ENCODE measurements at places on chromosomes 5 and 9.

- no peak for DNase-seq
Measured at GRCh38 chr9:122426723-122427122, 51.0 kb downstream of the OR1J1 start.

GRCh38 chr5:76134646-76135045 is 51.5 kb downstream of the SV2C start:
- no peak for DNase-seq

DNA sequence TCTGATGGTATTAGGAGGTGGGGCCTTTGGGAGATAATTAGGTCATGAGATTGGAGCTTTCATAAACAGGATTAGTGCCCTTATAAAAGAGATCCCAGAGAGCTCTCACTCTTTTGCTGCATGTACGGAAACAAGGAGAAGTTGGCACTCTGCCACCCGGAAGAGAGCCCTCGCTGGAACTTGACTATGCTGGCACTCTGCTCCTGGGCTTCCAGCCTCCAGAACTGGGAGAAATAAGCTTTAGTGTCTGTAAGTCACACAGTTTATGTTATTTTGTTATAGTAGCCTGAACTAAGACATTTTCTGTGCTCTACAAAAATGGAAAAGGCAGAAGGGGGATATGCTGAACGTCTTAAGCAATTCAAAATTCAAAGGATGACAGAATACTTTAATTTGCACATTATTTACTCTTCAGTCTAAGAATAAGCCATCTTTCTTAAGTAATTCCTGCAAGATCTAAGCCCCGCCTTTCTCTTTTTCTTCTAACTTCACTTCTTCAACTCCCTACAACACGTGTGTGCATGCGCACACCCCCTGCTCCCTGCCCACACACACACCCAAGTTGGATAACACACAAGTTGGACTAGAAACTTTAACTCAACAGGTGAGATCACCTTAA is 17.3 kb downstream of the NFIB start:
- no peak for DNase-seq

- no peak for DNase-seq
Measured at GRCh38 chr5:16528382-16529110, 62.9 kb upstream of the ZNF622 start.

DNA sequence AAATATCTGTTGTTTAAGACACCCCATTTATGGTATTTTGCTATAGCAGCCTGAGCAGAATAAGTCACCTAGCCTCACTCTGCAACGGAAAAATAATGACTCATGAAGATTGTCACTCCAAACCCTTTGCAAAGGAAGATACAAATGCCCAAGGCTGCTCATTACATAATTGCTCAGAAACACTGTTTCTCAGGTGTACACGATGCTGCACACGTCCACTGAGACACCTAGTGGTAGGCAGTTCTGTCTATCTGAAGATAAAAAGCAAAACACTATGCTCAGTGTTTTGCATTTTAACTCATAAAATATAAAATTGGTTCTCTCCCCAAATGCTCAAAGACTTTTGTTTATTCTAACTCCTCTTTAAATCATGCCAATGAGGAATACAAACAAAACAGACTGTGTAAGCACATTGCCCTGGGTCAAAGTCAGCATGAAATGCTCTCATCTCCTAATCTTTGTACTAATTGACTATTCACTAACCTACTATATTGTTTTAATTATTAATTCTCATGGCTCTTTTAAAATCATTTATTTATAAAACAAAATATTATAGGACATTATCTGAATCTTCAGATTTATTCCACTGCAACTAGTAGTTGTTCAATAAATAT is 7.7 kb upstream of the TSLP start:
- no peak for DNase-seq

DNA sequence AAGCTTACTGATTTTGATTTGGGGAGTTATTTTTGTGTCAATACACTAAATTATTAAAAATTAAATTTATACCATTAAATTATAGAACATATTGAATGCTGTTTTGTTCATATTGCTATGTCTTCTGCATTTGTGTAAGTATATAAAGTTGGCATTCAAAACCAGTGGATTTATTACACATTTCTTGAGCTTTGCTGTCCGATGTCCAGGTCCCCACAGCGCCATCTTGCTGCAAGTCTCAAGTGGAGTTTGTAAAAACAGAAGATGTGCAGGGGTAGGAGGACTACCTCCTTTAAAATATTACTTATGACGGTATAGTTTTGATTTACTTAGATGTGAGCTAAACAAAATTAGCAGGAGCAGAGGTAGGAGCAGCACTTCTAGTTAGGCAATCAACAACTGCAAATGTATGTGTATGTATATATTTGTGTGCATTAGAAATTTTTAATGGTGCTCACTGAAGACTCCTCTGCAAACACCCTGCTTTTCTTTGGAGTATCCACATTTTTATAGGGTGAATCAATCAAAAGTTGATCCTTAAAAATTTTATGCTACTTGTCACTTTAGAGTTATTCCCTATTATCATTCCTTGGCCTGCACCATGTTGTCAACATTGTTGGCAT is 37.4 kb downstream of the CPEB4 start:
- DNase-seq: no peak
